Stimulated activated CD8-positive, alpha-beta memory T cell treated with anti-CD3 and anti-CD28 coated beads, Interleukin-7, amount 100 ng/mL, for 48 hours (primary cell): ENCODE measurements at places on chromosomes 6 and 20.

DNA sequence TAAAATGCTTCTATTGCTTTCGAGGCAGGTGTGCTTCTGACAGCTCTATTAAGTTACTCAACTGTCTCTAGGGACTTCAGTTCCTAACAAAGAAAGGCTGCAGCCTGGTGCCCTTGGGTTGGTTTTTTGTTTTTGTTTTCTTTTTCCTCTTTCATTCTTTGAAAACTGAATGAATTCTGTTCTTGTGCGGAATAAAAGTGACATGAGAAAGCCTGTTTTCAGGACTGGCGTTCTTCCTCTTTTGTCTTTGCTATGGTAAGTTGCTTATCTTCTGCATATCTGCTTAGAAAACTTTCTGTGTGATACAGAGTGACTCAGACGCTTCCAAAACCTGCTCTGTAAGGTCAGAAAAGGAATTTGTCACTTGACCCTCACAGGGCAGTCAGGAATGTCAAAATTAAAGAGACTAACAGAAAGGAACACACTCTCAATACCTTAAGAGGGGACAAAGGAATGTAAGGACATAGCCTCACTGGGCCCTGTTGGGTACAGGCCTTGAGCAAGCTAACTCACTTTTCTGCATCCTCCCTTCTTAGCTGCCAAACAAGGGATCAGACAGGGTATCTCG is 56.2 kb upstream of the NHSL1 start:
- DNase-seq = no peak

DNA sequence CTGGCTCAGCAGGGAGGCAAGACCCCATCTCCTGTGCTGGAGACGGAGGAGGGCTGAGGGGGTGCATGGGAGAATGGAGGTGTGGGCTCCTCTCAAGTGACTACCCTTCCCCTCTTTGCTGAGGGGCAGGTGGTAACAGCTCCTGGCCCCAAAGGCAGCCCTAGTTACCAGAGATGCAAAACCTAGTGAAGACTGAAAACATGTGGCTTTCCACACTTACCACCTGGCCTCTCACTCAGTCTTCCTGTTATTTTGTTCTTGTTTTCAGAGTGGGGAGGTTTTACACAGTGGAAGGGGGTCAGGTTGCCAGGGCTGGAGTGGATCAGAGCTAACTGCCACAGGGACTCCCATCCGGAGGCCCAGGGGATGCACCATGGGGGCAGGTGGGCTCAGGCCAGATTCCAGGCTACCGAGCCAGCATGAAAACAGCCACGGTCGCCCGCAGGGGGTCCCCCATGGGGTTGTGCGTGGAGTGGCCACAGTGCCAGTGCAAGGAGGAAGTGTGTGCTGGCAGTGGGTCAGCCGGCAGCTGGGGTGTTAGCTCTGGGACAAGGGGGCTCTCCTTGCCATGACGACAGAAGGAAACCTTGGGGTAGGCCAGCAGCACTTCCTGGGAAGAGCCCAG is 21.1 kb downstream of the MYT1 start:
- DNase-seq = no peak

GRCh38 chr20:40535816-40536215 is 153.2 kb downstream of the MAFB start:
- no peak for DNase-seq

GRCh38 chr20:53692465-53693067 is 98.9 kb upstream of the ZNF217 start:
- DNase-seq = no peak

DNA sequence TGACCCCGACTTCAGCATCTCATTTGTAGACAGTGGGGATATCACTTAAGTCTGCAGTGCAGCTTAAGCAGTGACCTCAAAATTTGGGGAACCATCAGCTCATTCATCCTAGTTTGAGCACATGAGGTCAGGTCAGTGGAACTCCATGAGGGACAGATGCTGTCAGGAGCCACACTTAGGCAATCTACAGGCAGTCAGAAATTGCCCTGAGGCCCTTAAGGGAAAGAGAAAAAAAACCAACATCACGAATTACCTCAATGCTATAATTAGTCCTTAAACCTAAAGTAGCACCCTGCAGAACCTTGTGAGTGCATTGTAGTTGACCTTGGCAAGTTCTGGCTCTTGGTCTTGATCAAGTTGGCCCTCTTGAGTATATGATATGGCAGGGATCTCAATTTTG is 21.1 kb downstream of the TMEM74B start:
- no peak for DNase-seq

- no peak for DNase-seq
Observed at GRCh38 chr6:6026513-6027205, 19.9 kb upstream of the NRN1 start.

- no peak for DNase-seq
Observed at GRCh38 chr6:39790772-39791171, 1.4 kb upstream of the DAAM2 start.

DNA sequence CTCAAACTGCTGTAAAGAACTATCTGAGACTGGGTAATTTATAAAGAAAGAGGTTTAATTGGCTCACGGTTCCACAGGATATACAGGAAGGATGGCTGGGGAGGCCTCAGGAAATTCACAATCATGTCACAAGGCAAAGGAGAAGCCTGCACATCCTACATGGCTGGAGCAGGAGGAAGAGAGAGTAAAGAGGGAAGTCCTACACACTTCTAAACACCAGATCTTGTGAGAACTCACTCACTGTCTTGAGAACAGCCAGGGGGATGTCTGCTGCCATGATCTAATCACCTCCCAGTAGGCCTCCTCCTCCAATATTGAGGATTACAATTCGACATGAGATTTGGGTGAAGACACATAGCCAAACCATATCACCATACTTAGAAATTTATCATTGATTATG is 1307.0 kb upstream of the GJE1 start:
- no peak for DNase-seq

DNA sequence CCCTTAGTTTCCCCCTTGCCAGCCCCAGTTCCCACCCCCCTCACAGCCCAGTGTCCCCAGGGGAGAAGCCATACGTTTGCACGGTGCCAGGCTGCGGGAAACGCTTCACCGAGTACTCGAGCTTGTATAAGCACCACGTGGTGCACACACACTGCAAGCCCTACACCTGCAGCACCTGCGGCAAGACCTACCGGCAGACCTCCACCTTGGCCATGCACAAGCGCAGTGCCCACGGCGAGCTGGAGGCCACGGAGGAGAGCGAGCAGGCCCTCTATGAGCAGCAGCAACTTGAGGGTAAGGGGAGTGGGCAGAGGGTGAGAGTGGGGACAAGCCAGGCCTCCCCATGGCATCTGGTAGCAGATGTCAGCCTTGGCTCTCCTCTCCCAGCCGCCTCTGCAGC is 5.1 kb upstream of the DEF6 start:
- no peak for DNase-seq

GRCh38 chr6:147227770-147228320 is 23.6 kb downstream of the STXBP5 start:
- DNase-seq = no peak

DNA sequence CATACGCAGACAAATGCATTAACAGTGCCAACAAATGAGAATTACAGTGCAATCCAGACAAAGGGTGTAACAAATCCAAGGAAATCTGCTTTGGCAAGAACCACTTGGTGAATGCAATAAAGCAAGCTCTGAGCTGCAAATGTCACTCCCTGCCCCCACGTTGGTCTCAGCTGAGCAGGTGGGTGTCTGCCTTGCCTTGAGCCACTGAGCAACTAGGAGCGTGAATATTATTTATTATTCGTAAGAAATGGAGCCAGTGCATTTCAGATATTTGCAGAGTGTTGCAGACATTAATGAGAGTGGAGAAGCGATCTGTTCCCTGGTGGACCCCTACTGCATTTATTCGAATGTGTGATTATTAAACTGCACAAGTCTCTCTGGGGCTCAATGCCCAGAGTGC is 36.6 kb upstream of the F13A1 start:
- DNase-seq = no peak

GRCh38 chr6:34476921-34477320 is 11.0 kb downstream of the PACSIN1 start:
- no peak for DNase-seq

DNA sequence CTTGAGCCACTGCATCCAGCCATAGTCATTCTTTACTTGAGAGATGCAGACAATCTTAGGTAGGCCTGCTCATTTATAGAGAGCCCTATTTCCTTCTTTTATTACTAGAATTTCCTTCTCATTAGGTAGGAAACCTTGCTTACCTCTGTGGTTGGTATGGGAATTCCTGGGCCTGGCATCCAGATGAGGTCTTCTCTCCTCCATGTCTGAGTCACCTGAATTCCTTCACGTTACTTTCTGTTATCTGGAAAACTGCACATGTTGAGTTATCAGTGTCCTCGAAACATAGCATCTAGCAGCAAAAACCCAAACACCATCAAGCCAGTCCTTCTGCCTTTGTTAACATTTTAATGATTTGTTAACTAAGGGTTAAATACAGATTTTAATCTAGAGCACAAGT is 2.2 kb downstream of the ZNFX1 start:
- no peak for DNase-seq

GRCh38 chr20:32079655-32080109 is 27.6 kb downstream of the HCK start:
- no peak for DNase-seq

DNA sequence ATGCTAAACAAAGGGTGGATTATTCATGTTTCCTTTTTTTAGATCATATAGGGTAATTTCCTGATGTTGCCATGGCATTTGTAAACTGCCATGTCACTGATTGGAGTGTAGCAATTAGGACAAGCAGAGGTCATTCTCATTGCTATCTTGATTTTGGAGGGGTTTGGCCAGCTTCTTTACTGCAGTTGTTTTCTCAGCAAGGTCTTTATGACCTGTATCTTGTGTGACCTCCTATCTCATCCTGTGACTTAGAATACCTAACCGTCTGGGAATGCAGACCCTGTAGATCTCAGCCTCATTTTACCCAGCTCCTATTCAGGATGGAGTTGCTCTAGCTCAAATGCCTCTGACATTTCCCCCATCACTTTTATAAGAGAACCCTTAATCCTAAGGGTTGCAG is 53.6 kb downstream of the CDS2 start:
- DNase-seq = no peak

DNA sequence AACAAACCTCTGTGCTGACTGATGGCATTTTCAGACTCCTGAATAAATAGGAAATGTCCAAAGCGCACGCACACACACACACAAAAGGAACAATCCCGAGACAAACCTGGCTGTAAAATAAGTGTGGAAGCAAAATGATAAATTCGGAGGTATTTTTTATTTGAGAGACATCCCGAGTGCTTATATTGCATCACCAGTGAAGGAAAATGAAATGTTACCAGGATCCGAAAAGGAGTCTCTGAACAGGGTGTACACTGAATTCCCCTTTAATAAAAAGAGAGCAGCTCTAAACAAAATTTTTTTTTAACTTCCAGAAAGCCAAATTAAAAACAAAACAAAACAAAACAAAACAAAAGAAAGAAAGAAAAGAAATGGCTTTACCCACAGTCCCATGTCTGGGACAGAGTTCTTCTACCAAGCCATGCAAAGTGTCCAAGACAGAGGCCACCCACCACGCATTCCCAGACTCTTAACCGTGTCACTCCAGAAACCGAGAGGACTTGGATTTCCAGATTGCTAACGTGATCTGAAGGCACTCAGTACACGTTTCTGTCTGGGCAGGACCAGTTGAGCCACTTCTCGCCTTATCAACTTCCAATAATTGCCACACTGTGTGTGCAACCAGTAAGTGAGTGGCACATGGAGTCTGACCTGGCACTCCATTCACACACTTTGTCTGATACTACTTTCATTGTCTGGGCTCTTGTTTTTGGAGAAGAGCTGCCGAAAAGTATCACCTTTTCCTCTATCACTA is 817 bp downstream of the ME1 start:
- no peak for DNase-seq

DNA sequence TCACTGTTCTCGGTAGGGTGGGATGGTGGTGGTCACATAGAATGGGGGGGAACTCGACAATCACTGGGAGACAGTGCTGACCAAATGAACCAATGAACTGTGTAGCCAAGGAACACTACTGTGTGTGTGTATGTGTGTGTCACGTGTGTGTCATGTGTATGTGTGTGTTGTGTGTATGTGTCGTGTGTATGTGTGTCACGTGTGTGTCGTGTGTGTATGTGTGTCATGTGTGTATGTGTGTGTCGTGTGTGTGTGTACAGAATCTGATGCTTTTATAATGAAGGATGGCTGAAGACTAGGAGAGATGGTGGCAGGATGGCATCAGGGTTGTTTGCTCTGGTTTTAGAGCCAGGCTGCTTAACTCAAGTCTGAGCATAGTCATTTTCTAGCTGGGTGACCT is 99.1 kb upstream of the DUSP22 start:
- no peak for DNase-seq

- DNase-seq = no peak
Observed at GRCh38 chr20:17611290-17611539, 41.3 kb downstream of the DSTN start.
